ENCODE measurements at places on chromosomes 13 and 19. TPM values are rescaled to one million over a fixed set of nuclear protein-coding genes. Genes with fewer than 3 reads are reported as not detected.
A peak's percentile ranks its signal among the peaks of the same experiment; 100 is the strongest.

- no peak for DNase-seq
These were observed 5.3 kb downstream of the MISP start for GRCh38 chr19:756236-756635.

- peak; percentile 92 for DNase-seq
These were observed 34.6 kb upstream of the KATNAL1 start for GRCh38 chr13:30341815-30342570.

Gene CYSLTR2
- total RNA-seq, result 2.4 TPM

Gene LGI4
- total RNA-seq, result 5.7 TPM

Gene ZNF417
- total RNA-seq, result 20.1 TPM

- no peak for DNase-seq
These were observed 1.6 kb downstream of the MAP2K7 start for GRCh38 chr19:7905268-7905667.

DNA sequence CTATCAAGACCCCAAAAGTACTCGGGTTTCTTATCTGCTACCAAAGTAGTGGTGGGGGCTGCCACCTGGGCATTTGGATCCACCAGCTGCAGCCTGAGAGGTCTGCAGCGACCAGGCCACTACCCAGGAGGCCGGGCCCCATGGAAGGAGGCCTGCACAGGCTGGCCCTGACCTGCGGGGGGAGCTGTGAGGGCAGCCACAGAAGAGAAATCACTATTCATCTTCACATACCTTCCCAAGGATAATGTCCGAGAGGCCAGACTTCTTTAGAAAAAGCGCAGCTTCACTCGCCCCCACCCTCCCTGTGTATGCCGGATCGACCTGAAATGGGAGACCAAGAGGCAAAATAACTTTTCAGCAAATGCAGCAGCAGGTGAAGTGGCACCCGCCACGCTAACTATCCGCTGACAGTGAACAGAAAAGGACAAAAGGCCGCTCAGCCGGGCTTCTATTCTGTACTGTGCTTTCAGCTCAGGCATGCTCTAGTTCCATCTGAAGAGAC is 30.1 kb downstream of the EPS15L1 start:
- DNase-seq, result no peak

Gene LYL1
- 8.1 TPM for total RNA-seq

- no peak for DNase-seq
These were observed 11.9 kb upstream of the LIN7B start for GRCh38 chr19:49102303-49102702.

GRCh38 chr19:46474211-46474610 is 2.8 kb upstream of the PNMA8A start:
- DNase-seq, result no peak

DNA sequence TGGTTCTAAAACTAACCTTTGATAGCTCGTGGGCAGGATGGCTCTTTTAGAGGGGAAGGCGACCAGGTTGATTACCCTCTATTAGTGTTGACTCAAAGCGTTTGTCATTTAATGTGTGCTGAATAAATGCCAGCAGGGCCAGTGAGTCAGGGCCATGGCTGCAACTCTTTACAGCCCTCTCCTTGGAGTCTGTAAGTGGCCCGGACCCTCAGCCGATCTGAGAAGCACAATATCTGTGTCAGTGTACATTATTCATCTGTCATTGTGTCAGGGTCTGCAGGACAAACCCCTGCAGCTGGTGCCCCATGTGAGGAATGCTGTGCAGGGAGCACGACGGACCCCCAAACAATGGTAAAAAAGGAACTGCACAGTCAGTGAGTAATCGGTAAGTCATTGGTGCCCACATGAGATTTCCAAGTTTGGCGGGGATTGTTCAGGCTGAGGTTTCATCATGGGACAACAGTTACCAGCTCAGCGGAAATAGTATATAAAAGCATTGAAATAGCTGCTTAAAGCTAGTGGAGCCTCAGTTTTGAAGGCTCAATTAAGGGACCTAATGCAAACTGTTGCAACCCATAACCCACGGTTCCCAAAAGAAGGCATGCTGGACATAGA is 139.1 kb downstream of the ZNF675 start:
- no peak for DNase-seq

- no peak for DNase-seq
These were observed 14.6 kb downstream of the KBTBD7 start for GRCh38 chr13:41179593-41180250.

Gene CYP2F1
- total RNA-seq, result not detected

Gene RHPN2
- 2.2 TPM for total RNA-seq

Gene PRSS57
- 0.69 TPM for total RNA-seq

DNA sequence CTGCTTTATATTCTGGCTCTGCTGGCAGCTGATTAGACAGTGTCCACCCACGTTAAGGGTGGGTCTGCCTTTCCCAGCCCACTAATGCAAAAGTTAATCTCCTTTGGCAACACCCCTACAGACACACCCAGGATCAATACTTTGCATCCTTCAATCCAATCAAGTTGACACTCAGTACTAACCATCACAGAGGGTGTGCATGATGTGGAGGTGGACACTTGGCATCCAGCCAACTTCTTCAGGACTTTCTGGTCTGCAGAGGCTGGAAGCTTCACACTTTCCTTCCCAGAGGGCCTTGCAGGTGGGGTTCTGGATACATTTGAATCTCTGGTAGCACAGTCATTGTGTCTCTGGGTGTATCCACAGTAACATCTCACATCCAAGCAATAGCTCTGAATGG is 18.9 kb upstream of the IGFL1 start:
- no peak for DNase-seq

- no peak for DNase-seq
These were observed 13.8 kb downstream of the EPS15L1 start for GRCh38 chr19:16457954-16458331.

Gene ZNF729
- 0.10 TPM for total RNA-seq

DNA sequence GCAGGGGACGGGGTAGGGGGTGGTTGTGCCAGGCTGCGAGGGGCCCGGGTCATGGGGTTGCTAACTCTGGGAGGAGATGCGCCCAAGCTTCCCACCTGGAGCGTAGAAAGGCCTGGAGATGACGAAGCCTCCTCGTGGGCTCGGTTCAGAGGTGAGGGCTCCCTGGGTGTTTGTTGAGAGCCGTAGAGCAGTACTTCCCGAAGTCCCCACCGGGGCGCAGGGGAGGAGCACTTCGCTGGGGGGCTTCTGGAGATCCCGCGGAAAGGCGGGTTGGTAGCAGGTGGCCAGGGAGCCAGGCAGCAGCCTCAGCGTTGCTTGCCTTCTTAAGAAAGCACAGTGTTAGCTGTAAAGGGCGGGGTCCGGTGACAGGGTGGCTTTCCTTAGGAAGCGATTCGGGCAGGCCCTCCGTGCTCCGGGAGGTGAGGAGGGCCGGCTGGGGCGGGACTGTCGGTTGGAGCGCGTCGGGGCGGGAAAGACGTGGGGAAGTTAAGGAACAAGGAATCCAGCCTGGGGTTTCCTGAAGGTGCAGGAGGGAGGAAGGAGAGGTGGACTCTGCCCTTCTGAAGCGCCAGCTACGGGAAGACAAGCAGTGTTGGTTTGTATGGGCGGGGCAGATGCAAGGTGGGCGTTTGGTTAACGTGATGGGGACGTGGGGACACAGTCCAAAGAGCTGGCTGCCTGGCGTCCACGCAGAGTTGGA is 3.3 kb downstream of the VSTM2B start:
- no peak for DNase-seq

DNA sequence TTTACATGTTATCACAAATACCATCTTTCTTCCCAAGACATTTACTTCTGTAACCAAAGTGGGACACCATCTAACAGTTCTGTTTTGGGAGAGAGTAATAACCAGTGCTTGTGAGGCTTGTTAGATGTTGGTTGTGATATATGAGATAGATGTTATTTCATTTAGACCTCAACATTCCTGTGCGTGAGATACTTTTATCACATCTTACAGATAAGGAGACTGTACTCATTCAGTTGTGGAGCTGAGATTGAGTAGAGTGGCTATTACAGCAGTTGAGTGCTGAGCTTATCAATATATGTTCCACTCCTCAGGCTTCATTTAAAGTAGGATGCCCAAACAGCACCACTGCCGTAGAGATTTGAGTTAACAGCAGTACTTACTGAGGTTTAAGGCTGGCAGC is 43.1 kb downstream of the USPL1 start:
- DNase-seq, result no peak

DNA sequence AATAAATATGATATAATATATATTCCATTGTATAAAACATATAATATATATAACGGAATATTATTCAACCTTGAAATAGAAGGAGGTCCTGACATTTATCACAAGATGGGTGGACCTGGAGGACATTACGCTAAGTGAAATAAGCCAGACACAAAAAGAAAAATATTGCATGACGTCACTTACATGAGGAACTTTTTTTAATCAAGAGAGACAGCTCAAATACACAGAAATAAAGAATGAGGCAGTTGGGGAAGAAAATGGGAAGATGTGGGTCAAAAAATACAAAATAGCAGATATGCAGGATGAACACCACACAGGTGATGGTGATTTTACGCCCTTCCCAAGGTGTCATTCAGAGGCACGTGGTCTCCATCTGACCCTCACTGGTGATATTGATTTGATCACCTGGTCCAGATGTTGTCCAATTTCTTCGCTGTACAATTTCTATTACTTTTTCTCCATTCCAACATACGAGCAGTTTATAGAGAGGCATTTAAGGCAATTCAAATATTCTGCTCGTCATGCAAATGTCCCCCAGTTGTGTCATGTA is 513 bp upstream of the ZNF317 start:
- no peak for DNase-seq

Gene DLEU7
- 0.10 TPM for total RNA-seq

Gene JAK3
- 3.4 TPM for total RNA-seq

Gene GNA15
- total RNA-seq, result 13.2 TPM

Gene RFX1
- 3.9 TPM for total RNA-seq

DNA sequence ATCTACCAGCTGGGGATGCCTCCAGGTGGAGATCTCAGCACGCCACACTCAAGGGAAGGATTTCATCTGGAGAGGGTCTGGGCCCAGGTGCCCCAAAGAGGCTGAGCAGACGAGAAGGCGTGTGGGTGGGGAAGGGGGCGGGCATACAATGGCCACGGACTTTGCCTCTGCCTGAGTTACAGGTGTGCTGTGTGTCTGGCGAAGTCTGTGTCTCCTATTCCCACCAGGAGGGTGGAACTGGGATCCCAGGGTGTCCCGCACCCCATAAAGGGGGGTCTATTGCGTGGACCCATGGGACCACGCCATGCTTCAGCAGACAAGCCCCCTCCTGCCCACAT is 3.6 kb downstream of the TLE2 start:
- DNase-seq, result no peak

- DNase-seq, result no peak
These were observed 143.5 kb upstream of the UBL3 start for GRCh38 chr13:29993716-29994488.

Gene SIGLEC9
- 3.1 TPM for total RNA-seq

Gene KLC3
- total RNA-seq, result 26.0 TPM

DNA sequence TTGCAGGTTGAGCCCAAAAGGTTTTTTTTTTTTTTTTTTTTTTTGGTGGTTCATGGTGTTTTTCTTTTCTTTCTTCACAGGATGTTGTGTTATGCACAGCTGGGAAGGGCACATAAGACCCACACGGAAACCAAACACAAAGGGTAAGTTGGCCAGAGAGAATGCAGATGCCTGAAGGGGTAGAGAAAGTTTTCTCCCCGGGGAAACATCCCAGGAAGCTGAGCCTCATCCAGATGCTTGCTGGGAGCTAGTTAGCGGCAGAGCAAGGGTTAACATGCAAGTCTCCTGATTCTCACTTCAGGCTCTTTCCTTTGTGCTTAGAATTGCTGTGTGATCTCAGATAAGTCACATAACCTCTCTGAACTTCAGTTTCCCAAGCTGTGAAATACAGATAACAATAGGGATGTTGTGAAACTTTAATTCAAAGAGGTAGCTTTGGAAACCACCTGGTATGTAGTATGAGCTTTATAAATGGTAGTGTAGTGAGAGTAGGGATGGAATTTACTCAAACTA is 3.1 kb downstream of the ADGRE1 start:
- DNase-seq, result no peak
